Calu3 (cell line): ENCODE measurements at places on chromosomes 4 and X.

DNA sequence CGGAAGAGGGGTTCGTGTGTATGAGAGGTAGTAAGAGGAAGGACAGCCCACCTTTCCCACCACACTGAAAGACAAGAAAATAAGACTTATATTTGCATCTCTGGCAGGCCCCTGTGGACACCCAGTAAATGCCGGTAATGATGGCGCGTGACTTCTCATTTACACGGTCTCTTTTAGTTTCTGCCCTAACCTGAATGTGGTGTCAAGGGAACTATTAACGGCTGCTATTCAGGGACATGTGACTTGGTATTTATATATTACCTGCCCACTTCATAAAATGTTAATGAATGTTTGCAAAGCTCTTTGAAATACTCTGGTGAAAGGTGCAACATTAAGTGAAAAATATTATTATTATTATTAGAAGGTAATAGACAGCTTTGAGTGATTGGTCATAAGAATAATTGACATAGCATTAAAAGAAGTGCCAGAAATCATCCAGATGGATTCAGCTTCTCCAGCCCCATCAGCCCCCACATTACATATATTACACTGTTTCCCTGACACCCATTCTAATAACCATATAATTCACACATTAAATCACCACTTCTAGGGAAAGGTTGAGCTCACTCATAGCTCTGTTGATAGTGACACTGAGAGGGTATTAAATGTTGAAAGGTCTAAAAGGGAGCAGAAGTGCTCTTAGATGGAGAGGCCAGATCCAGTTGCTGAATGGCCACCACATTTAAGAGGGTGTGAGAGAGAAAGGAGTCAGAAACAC is 83.0 kb upstream of the BEND4 start:
- H3K27me3 ChIP-seq = peaks cover 7% of the 10 kb centered on the region
- no peak overlapping the region for H3K27ac ChIP-seq
- no peak for DNase-seq
- no peak overlapping the region for H3K4me3 ChIP-seq
- H3K36me3 ChIP-seq = no peaks in the 10 kb centered on the region
- no peaks in the 10 kb centered on the region for H3K4me1 ChIP-seq

GRCh38 chrX:119194621-119195020 is 41.5 kb upstream of the PGRMC1 start:
- no peak overlapping the region for H3K4me3 ChIP-seq
- H3K27me3 ChIP-seq = peaks cover 73% of the 10 kb centered on the region
- DNase-seq = no peak
- H3K36me3 ChIP-seq = no peaks in the 10 kb centered on the region

- no peak overlapping the region for H3K27ac ChIP-seq
- H3K36me3 ChIP-seq = no peaks in the 10 kb centered on the region
- no peaks in the 10 kb centered on the region for H3K27me3 ChIP-seq
- no peaks in the 10 kb centered on the region for H3K4me1 ChIP-seq
These were observed 118.1 kb downstream of the HNRNPD start for GRCh38 chr4:82255657-82256056.

GRCh38 chr4:74097631-74098426 is 1.2 kb downstream of the CXCL2 start:
- H3K4me3 ChIP-seq = peak overlapping the region; percentile 79
- H3K4me1 ChIP-seq = peaks cover 41% of the 10 kb centered on the region
- no peaks in the 10 kb centered on the region for H3K27me3 ChIP-seq

GRCh38 chr4:2261110-2261852 is 628 bp downstream of the MXD4 start:
- no peak overlapping the region for H3K27ac ChIP-seq
- H3K36me3 ChIP-seq = peaks cover 10% of the 10 kb centered on the region
- no peaks in the 10 kb centered on the region for H3K27me3 ChIP-seq
- peak; percentile 47 for DNase-seq

GRCh38 chr4:1409079-1409478 is 2.8 kb upstream of the NKX1-1 start:
- H3K4me3 ChIP-seq = no peak overlapping the region
- no peak for DNase-seq
- H3K27me3 ChIP-seq = peaks cover 37% of the 10 kb centered on the region

DNA sequence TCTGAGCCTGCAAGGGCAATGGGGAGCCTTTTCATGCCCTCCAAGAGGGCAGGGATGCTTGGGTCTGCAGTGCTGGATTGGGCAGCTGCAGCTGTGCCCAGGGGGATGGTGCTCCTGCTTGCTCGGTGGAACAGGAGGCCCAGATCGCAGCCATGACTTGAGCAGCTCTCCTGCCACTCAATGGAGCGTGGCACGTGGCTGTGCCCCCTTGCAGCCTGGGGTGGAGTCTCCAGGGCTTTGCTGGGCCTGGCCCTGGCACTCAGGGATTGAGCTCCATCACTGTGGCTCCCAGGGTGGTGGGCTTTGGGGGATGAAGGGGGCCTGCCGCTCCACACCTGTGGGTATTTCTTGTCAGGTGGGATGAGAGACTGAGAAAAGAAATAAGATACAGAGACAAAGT is 53.4 kb upstream of the IBSP start:
- no peak for DNase-seq
- no peaks in the 10 kb centered on the region for H3K36me3 ChIP-seq
- H3K4me3 ChIP-seq = no peak overlapping the region
- no peaks in the 10 kb centered on the region for H3K4me1 ChIP-seq
- no peak overlapping the region for H3K27ac ChIP-seq

DNA sequence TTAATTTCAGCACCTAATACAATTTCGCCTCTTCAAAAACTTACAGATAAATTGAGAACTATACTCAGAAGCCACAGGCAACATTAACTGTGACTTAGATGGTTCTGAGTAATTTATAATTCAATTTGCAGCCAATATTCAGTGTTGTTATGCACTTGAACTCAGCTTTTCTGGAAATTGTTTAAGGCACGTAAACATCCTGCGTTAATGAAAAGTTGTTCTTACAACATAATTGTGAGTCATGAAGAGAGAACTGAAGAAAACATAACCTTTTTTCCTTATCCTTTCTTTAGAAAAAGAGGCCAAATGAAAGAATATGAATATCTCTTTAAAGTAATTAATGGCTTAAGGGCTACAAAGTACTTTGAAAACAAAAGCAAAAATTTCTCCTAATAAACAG is 16.6 kb upstream of the H2AZ1 start:
- no peaks in the 10 kb centered on the region for H3K27me3 ChIP-seq
- no peaks in the 10 kb centered on the region for H3K36me3 ChIP-seq
- DNase-seq = no peak
- H3K4me3 ChIP-seq = no peak overlapping the region
- peaks cover 6% of the 10 kb centered on the region for H3K4me1 ChIP-seq
- H3K27ac ChIP-seq = no peak overlapping the region

DNA sequence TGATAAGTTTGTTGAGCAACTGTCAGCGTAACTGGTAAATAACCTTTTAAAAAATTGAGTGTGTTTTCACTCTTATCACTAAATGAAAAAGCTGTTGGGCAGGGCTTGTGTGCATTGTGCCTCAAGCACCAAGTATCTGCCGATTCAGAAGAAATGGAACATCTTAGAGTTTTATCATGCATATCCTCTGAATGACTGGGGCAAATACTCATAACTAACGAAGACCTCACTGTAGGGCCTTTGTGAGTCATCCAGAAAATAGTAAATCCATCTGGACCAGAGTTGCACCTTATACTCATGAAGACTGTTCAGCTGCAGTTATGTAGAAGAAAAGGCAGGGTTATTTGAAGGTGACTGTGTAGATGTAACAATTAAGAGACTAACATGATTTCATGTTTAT is 222.1 kb downstream of the CAMK2D start:
- H3K4me1 ChIP-seq = no peaks in the 10 kb centered on the region
- no peaks in the 10 kb centered on the region for H3K27me3 ChIP-seq
- no peaks in the 10 kb centered on the region for H3K36me3 ChIP-seq
- H3K27ac ChIP-seq = no peak overlapping the region
- no peak overlapping the region for H3K4me3 ChIP-seq

DNA sequence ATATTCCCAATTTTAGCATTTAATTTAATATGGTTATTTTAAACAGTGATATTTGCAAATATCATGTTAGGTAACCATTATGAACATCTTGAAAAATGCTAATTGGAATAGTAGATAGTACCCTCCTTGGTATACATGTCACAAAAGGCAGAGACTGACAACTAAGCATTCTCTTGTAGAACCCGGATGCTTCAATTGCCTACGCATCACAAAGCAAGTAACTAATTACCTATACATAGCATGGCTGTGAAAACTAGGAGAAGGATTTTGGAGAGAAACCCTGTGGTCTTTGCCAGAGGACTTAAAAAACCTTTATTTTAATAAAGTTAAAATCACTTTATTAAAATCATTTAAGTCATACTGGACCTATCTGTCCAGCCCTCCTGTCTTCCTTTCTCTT is 764.1 kb upstream of the TENM3 start:
- H3K4me1 ChIP-seq = no peaks in the 10 kb centered on the region
- H3K27me3 ChIP-seq = no peaks in the 10 kb centered on the region
- no peak overlapping the region for H3K4me3 ChIP-seq
- H3K27ac ChIP-seq = no peak overlapping the region
- H3K36me3 ChIP-seq = no peaks in the 10 kb centered on the region

DNA sequence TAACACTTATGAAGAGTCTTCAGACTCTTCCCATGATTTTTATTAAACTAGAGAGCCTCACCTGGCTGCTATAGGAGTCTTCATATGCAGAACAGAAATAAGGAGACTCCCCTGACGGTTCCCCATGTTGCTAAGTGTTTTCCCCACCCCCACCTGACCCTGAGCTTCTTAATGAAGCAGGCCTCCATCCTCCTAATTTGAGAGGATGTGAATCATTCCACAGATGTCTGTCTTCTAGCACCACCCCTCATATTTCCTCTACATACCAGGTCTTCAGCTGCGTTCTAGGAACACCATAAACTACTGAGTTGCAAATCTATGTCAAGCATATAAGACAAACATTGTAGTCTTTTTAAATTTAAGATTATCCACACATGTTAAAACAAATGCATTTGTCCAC is 36.9 kb downstream of the RP2 start:
- H3K27ac ChIP-seq = no peak overlapping the region
- H3K4me3 ChIP-seq = no peak overlapping the region
- H3K36me3 ChIP-seq = peaks cover 2% of the 10 kb centered on the region
- no peak for DNase-seq
